ENCODE measurements at places on chromosomes 5 and 9.

DNA sequence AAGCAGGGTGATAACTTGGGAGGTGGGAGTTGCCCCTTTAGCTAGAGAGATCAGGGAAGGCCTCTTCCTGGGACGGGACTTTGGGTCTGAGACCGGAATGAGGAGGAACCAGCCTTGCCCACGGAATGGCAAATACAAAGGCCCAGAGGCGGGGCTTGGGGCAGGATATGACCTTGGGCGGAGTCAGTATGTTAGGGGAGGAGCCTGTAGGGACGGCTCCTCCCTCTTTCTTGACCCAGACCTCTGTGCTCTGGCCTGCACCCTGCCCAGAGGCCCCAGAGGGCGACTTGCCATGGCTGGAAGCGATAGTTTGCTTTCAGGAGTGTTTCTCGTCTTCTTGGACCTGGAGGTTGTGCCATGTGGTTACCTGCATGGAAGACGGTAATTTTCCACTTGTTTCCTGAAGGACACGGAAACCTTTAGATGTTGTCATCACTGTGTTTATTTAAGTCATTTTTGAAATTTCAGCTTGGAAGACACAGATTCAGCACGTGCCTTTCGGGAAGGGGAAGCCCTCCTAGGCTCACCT, 85.6 kb downstream of the DAB2IP start:
- no peak for DNase-seq

DNA sequence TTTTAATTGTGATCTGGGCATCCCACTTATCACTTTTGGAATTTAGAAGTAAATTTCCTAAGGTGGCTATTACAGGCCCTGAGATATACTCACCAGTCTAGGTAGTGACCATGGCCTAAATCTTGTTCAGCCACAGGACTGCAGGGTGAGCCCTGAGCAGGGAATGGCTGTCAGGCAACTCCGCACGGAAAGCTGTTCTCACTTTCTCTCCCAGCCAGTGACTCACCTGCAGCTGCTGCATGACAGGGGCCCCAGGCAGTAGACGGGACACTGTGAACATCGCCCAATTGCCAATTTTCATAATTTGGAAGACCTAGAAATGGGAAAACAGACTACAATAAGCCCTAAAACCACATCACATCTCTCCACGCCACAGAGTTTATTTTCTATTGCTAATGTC, 69.6 kb upstream of the TAF1L start:
- no peak for DNase-seq

- no peak for DNase-seq
These were observed 48.7 kb downstream of the SLC36A1 start for GRCh38 chr5:151496041-151496484.

DNA sequence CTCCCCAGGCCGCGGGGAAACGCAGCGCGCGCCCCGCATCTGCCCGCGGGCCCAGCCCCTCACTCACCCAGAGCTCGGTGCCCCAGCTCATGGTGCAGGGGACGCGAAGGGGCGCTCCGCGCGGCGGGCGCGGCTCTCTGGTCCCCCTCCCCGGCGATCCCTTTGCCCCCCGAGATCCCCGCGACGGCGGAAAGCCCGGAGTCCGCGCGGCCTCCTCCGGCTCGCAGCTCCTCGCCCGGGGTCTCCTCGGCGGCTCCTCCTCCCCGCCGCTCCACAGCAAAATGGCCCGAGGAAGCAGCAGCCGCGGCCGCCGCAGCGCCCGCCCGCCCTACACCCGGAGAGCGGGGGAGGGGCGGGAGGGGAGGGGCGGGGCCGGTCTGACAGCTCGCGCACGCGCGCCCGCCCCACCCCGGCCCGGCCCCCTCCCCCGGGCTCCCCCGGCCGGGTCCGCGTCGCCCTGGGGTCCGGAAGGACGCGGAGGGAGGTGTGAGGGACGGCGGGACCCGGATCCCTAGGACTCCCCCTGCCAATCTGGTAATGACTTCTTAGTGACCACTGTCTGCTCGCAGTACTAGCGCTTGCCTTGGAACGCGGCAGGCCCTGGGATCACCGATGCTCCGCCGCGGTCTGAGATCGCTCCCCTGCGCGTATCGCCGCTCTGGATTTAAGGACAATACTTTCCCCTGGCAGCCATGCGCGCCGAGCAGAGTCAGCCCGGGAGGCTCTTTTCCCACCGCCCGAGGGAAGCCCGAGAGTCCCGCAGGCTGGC, at the start of gene FNBP1:
FNBP1 (minus strand) TSS at position 305 of the 769 bp plus-strand sequence; CDS start at position 91, 214 bp downstream.
- DNase-seq, result peak; percentile 85

DNA sequence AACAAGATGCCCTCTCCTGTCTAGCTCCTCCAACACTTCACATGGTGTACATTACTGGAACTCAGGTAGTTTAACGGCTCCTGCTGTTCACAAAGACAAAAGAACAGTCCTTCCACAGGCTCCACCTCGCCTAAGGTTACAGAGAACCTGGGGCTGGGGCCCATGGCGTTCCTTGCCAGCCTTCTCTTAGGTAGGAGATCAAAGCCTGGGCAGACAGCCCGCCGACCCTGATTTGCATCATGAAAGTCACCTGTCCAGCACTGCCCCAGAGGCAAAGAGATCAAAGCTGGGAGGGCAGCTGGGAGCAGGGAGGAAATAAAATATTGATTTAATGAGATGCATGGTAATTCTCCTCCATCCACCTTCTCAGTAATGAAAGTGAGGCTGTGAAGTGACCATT, 115.0 kb upstream of the SLIT3 start:
- DNase-seq, result no peak

DNA sequence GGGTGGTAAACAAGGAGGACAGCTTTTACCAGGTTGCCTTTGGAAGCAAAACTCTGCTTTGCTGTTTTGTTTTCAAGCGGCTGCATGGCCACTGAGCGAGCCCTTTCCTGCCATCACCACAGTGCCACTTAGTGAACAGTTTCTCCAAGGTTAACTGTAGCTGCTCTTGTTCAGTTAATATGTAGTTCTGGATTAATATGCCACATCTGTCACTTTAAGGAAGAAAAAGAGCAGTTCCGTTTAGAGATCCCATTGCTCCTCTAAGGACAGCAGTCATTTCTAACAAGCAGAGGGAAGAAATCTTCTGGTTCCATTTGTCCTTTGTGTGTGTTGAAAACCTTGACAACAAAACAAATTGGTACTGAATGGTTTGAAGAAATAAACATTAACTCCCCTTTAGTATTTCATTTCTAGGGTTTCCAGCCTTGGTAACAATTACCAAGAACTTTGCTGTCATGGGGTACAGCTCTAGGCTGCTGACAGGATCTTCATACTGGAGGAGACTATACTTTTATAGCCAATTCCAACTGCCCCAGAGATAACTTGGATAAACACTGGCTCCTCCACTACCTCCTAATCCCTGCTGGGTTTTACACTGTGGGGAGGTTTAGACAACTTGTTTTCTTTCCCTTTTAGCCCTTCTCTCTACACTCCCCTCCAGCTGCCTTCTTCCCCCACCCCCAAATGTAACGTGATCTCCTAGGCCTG, 10.3 kb upstream of the ABL1 start:
- DNase-seq, result no peak

- DNase-seq, result peak; percentile 45
These were observed 11.1 kb downstream of the CNTFR start for GRCh38 chr9:34578241-34579103.

DNA sequence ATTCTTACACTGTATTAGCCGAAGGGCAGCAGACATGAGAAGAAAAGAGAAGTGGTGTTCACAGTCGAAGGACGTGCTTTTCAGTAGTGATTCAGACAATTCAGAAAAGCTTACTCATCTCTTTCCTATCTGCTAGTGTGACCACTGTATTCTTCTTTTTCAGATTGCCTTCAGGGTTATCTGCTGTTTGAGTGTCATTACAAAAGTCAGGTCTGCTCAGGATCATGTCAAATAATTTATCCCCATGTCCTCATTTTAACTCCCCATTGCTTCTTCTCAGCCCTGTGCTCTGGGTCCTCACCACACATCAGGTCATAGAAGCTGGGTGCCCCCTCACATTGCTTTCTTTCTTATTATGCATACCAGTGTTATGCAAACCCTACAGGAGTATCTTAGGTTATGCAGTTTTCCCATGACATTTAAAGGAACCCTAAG, 394.0 kb downstream of the CETN3 start:
- DNase-seq, result no peak

GRCh38 chr9:8429768-8430167, 630.2 kb upstream of the DMAC1 start:
- no peak for DNase-seq

GRCh38 chr5:167096816-167097215, 1194.6 kb upstream of the WWC1 start:
- DNase-seq, result no peak

GRCh38 chr5:138601444-138601843, 26.2 kb upstream of the HSPA9 start:
- DNase-seq, result no peak

DNA sequence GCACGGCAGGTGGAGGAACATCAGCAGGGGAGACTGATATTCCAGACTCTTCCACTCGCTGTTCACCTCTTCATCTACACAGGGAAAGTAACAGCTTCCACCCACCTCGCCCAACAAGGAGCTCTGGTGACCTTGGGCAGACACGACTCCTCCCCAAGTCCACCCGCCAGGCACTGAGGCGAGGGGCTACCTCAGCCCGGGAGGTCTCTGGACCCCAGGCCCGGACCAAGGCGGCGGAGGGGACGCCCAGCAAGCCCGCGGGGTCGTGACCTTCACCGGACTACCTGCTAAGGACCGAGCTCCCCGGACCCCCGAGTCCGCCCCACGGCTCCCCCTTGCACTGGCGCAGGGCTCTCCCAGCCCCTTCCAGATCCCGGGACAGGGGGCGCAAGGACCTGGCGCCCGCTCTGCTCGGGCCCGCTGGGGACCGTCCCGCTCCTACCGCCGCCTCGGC, 70.2 kb upstream of the LPCAT1 start:
- DNase-seq, result peak; percentile 12

GRCh38 chr5:104598285-104598684, 1035.7 kb upstream of the NUDT12 start:
- DNase-seq, result no peak

DNA sequence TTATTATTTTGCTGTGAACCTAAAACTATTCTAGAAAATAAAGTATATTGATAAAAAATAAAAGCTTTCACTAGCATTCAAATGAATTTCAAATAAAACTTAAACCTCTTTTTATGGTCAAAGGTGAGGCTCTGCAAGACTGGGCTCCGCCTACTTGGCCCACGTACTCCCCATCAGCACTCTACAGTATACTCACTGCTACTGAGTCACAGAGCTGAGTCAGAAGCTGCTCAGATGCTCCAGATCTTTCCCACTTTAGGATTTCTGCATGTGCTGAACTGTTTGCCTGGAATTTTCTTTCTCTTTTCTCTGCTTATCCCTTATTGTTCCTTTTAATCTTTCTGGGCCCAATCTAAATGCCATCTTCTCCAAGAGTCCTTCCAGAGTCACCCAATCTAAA, 331.9 kb upstream of the CCNG1 start:
- no peak for DNase-seq

GRCh38 chr5:34866989-34867471, 28.1 kb downstream of the TTC23L start:
- DNase-seq, result no peak

DNA sequence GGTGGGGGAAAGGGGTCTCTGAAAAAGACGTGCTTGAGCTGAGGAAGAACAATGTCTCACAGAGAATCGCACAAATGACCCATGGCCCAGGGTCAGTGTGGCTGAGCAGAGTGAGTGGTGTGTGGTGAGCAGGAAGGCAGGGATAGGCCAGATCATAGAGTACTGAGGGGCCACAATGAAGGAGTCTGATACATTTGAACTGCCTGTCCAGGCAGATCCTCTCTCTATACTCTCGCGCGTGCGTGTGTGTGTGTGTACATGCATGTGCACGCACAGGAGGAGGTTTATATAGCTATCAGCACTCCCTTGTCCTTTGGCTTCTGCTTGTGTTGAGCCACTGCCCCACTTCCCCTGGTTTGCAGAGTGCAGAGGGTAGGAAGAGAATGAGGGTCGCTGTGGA, 294.0 kb downstream of the ZNF608 start:
- DNase-seq, result no peak

GRCh38 chr9:79735023-79735779, 163.4 kb downstream of the TLE4 start:
- DNase-seq, result no peak

DNA sequence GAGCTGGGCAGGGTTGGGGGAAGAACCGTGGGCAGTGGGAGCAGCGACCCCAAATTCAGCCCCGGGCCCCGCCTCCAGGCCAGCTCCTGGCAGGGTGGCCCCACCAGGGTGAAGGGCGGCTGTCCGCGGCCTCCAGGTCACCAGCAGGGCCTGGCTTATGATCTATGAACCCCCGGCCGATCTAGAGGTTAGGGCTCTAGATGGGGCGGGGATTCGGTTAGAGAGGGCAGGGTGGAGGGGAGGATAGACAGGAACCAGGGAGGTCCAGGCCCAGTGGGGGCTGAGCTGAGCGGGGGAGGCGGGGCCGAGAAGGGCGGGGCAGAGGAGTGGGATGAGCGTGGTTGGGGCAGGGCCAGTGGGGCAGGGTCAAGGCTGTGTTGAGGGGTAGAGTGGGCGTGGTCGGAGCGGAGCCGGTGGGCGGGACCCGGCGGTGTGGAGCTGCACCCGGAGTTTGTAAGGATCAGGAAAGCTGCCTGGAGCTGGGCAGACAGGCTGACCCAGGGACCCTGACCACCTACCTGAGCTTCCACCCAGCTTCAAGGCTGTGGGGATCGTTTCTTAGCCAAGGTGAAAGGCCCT, 29.3 kb upstream of the OBP2B start:
- peak; percentile 86 for DNase-seq

DNA sequence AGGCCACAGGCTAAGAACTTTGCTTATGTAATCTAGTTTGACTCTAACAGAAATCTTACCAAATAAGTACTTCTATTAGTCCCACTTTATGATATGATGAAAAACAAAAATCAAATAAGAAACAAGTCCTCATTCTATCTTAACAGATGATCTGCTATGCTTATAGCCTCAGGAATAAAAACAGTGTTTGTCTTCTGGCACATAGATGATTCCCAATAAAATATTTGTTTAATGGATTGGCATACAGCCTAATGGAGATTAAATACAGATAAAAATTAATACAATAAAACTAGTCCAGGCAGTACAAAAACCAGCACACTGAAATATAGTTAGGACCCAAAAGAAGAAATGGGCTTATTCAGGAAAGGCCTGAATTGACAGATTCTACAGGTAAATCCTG, 971.4 kb upstream of the WWC1 start:
- DNase-seq, result no peak

DNA sequence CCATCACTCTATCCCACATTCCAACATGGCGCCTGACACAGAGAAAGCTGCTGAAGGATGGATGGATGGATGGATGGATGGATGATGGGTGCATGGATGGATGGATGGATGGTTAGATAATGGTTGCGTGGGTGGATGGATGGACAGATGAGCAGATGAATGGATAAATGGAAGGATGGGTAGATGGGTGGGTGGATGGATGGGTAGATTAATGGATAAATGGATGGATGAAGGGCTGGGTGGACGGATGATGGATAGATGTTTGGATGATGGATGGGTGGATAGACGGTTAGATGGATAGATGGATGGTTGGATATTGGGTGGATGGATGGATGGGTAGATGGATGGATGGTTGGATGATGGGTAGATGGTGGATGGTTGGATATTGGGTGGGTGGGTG, 4.5 kb downstream of the LCN12 start:
- DNase-seq, result no peak

DNA sequence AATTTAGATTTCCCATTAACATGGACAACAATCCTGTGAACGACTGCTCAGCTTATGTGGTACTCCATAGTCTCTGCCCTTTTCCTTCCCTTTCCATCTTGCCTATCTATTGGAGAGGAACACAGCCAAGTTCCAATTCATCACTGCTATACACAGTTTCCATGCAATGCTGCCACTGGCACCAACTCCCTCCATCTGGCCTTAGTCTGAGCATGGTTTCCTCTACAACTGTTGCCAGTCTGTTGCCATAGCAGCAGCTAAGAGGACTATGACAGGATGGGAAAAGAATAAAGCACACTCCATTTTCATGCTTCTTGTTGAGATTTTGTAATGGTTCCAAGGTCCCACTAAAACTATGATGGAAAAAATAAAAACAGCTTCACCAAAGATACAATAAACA, 189.0 kb downstream of the HCN1 start:
- peak; percentile 8 for DNase-seq

Measured in endothelial cell (in vitro differentiated cells).